ENCODE measurements at places on chromosomes 11 and 22. TPM values are rescaled to one million over a fixed set of nuclear protein-coding genes. Genes with fewer than 3 reads are reported as not detected.

Gene NAT10
- total RNA-seq, result 42.9 TPM

Gene PRR33
- total RNA-seq, result not detected

Gene CELF1
- total RNA-seq, result 97.5 TPM

Gene CADM1
- total RNA-seq, result 222 TPM

Gene KCNJ4
- not detected for total RNA-seq

Gene NOX4
- 2.7 TPM for total RNA-seq

Gene OMP
- total RNA-seq, result not detected

Gene KCNK4
- total RNA-seq, result not detected

- peak; percentile 88 for DNase-seq
These were observed 39.8 kb upstream of the CDON start for GRCh38 chr11:126102436-126102981.

GRCh38 chr22:43777286-43777685 is 34.8 kb downstream of the EFCAB6 start:
- DNase-seq, result no peak

- no peak for DNase-seq
These were observed 27.6 kb downstream of the ART5 start for GRCh38 chr11:3613998-3614741.

GRCh38 chr22:45599836-45600577 is 71.6 kb upstream of the ATXN10 start:
- DNase-seq, result peak; percentile 42

- no peak for DNase-seq
These were observed 25.3 kb upstream of the LMO1 start for GRCh38 chr11:8288824-8289491.

GRCh38 chr22:47116426-47117341 is 354.2 kb downstream of the TBC1D22A start:
- DNase-seq, result peak; percentile 56

DNA sequence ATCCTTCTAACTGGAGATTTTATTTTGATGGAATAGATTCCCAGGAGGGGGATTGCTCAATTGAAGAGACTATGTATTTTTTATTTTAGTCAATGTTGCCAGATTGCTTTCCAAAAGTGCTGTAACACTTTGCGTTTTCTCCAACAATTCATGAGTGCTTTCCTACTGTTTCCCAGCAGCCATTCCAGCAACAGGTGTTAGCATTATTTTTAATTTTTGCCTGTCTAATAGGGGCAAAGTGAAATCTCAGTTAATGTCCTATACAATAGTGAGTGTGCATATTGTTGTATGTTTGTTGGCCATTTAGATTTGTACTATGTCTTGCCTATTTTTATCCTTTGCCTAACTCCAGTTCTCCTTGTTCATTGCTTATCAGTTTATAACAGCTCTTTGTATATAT is 12.1 kb upstream of the CACNG2 start:
- DNase-seq, result no peak

GRCh38 chr11:17907046-17907445 is 105.8 kb downstream of the SERGEF start:
- no peak for DNase-seq

- DNase-seq, result no peak
These were observed 275.5 kb downstream of the SOX6 start for GRCh38 chr11:16080688-16081381.

DNA sequence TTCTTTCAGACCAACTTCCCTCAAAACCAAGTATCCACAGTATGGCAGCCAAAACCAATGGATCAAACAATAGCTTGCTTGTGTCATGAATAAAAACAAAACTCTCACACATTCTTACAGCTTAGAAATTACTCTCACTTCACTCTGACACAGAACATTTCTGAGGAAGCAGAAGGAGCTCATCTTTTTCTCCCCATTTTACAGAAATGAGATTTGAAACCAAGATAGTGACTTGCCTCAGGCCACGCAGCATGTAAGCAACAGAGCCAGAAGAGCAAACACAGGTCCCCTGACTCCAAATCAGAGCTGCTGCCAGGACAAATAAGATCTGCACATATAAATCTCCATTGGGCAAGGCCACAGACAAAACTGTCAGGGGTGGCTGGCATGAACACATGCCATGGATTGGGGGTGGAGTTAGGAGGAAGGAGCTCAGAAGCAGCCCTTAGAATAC is 64.8 kb downstream of the RAB30 start:
- no peak for DNase-seq

DNA sequence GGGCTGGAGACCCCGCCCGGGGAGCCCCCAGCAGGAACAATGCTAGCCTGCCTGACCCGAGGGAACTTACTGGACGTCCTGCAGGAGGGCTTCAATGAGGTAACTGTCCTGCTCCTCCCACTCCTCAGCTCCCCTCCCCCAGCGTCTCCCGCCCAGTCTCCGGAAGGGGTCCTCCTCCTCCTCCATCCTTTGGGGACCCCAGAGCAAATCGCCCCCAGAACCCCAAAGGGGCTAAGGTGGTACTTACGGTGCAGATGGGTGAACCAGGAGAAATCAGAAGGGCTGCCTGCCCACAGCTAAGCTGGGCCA is 272 bp downstream of the DIXDC1 start:
- no peak for DNase-seq

DNA sequence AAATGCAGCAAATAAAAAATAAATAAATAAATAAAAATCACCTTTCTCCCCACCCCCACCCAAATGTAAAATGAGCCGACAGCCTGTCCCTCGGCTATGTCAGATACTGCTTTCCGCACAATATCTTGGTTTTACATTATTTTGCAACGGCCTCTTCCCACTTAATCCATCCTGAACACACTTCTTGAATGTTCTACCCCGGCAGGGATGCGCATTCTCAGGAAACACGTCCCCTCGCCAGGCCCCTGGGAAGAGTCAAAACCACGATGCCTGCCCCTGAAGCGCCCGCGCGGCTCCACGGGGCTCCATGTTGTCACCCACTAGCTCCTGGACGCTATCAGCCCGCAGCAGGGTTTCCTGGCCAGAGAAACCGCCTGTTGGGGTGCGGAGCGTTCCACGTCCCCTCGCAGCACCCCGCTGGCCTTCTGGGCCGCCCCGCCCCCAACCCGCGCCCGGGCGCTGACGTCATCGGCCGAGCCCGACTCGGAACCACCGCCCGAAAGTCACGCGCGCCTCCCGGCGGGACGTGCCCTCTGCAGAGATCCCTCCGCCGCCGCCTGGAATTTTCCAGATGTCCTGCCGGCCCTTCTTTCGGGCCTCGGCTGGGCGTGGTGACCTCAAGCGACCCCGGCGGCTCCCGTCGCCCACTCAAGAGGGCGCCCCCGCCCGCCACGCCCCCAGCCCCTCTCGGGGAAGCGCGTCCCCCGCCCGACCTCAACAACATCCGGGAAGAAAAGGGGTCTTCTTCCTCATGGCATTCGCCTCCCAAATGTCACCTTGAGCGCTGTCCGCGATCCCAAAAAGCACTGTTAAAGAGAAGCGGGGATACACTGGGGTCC is 585 bp upstream of the NEAT1 start:
- DNase-seq, result peak; percentile 100

GRCh38 chr11:114832532-114833125 is 154.3 kb downstream of the NXPE2 start:
- DNase-seq, result no peak

DNA sequence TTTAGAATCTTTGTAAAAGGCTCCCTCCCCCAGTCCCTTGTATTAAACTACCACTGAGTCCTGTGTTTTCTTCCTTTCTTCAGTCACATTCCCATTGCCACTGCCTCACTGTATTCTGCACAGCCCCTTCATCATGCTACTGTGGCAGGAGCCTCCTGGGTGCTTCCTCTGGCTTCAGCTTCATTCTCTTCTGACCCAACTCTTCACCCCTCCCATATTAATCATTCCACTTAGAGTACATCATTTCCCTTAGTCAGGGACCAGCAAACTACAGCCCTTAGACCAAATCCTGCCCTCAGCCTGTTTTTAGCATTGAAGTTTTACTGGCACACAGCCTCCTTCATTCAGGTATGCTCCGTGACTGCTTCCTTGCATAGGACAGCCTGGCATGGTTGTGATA is 127.7 kb upstream of the MTNR1B start:
- DNase-seq, result no peak

GRCh38 chr22:36369922-36370791 is 17.6 kb downstream of the MYH9 start:
- peak; percentile 83 for DNase-seq

GRCh38 chr11:123011510-123011909 is 29.9 kb upstream of the BSX start:
- no peak for DNase-seq

GRCh38 chr11:88208745-88209144 is 33.5 kb upstream of the RAB38 start:
- DNase-seq, result no peak

DNA sequence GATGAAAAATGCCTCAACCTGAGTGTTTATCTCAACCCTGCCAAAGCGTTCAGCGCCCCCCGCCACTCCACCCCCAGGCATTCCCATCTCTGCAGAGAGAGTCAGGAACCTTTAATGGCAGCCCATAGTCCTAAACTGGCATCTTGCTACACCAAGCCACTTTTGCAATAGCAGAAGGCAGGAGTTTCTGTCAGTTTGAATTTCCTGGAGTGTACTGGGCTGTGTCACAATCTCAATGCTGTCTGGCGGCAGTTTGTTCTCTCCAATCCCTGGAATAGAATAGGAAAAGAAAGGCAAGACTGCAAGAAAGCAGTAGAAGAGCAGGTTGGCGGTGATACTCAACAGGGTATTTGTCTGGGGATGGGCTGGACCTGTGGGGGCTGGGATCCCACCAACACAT is 32.9 kb upstream of the FLI1 start:
- no peak for DNase-seq

DNA sequence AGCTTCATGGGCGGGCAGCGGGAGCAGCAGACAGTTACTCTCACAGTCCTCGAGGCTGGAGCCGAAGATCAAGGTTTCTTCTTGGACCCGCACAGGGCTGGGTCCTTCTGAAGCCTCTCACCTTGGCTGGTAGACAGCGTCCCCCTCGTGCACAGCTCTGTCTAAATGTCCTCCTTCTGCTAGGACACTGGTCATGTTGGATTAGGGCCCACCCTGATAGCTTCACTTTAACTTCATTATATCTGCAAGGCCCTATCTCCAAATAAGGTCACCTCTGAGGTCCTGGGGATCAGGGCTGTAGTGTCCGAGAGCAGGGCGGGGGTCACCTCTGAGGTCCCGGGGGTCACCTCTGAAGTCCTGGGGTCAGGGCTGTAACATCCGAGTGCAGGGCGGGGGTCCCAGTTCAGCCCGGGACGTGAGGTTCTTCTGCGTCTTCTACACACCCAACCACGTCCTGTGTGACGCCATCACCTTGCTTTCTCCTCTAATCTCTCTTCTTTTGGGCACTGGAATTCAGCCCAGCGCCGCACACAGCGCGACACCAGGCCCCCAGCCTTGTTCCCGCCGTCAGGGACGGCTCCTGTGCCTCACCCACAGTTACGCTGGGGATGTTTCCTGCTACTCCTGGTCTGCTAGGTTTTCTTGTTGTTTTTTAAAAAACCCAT is 34.1 kb upstream of the TOLLIP start:
- no peak for DNase-seq

DNA sequence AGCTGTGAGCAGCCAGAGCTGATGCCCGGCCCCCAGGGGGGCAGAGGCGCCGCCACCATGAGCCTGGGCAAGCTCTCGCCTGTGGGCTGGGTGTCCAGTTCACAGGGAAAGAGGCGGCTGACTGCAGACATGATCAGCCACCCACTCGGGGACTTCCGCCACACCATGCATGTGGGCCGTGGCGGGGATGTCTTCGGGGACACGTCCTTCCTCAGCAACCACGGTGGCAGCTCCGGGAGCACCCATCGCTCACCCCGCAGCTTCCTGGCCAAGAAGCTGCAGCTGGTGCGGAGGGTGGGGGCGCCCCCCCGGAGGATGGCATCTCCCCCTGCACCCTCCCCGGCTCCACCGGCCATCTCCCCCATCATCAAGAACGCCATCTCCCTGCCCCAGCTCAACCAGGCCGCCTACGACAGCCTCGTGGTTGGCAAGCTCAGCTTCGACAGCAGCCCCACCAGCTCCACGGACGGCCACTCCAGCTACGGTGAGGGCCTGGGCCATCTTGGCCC is 6.1 kb downstream of the CDC42EP1 start:
- peak; percentile 79 for DNase-seq

- no peak for DNase-seq
These were observed 663.5 kb downstream of the BRD1 start for GRCh38 chr22:49163960-49164690.

DNA sequence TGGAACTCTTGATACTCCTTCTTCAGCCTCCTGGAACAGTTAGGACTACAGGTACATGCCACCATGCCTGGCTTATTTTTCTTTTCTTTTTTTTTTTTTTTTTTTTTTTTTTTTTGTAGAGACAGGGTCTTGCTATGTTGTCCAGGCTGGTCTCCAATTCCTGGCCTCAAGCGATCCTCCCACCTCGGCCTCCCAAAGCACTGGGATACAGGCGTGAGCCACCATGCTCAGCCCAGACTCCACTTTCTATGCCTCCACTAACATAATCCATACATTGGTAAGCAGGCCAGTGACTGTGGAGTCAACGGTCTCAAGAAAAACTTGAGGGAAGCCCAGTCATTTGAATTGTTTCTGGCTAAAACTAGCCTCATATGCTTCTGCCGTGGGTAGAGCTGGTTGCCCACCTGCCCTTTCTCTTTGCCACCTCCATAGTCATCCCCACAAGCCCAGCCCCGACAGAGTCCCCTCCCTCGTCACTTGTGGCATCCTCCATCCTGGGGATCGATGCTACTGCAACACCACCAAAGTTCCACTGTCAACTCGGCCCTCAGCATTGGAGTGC is 2.4 kb downstream of the SCN2B start:
- no peak for DNase-seq

DNA sequence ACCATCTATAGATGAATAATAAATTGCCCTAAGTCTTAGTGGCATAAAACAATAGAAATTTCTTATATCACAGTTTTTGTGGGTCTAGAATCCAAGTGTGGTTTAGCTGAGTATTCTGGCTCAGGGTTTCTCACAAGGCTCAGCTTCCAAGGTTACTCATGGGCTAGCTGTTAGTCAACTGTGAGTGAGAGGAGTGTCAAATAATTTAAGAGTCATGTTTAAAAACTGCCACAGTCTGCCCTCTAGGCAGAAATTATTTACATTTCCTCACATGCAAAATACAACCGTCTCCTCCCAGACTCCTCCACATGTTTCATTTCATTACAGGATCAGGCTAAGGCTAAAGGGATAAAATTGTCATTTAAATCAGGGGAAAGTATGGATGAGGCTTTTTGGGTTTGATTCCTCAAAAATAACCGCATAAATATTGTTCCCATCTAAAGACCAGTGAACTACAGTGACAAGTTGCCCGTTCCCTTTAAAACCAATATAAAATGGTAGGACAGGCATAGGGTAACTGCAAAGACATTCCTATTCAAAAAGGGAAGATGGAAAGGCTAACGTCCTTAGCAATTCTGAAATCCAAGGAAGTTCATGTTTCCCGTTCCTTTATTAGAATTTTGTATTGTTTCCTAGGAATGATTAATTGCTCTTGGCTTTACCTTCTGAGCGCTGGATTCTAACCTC is 324.3 kb downstream of the DYNC2H1 start:
- no peak for DNase-seq

DNA sequence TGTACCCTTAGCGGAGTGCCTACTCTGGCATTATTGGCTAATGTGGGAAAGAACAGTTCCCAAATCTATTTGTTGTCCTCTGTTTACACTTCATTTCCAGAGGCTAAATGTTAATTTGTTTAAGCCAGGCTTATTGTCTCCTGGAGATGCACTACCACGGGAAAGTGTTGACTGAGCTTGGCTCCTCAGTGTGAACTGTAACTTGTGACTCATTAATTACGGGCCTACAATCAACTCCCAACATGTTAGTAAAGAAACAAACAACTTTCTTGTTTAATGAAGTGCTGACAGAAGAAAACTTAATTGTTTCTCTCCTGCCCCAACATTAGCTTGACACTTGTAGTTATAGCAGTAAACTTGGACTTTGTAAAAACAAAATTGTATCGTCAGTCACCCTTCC is 130.4 kb downstream of the ATXN10 start:
- no peak for DNase-seq
